IPS-NIHi11 (cell line): ENCODE measurements at places on chromosomes 1 and 21.

GRCh38 chr1:59230622-59231021, 66.3 kb upstream of the FGGY start:
- DNase-seq = no peak

DNA sequence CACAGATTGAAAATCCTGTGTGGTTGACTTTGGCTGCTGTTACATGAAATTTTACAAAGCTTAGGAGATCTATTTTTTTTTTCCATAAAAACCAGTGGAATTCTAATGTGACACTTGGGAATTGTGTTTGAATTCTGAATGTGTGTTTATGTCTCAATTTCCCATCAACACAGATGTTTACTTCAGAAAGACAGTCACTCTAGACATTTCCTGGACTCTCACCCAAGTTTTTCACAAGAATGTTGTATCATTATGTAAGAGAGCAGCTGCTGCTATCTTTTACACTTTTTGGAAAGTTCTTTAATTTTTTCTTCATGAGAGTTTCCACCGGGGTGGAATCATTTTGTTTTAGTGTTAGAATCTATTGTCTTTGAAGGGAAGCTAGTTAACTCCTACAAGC, 210.1 kb downstream of the GIPC2 start:
- no peak for DNase-seq

- no peak for DNase-seq
These were observed 163.4 kb downstream of the HHIPL2 start for GRCh38 chr1:222384531-222384930.

DNA sequence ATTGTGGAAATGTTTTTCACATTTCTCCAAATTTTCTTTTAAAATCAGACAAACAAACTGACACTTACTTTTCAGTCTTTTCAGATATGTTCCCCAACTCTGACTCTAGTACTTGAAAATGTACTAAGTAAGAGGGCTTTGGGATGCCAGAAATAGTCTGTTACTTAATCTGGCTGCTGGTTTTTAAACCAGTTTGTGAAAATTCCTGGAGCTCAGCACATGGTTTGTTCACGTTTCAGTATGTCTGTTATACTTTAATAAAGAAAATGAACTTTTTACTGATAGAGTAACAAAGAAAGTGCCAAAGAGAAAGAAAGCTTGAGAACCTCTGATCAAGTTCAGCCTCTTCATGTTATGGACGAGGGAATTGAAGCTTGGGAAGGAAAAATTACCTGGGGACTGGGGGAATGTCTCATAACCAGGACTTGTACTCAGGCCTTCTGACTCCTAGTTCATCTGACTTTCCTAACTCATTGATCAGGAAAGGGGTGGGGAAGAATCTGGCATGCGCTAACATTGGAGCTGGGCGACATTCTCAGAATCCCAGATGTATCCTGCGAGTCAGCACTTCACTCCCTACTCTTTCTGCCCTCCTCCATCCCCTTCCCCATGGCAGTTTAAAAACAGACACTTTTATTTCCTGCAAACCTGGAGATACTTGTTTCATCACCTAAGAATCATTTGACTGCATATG, 30.8 kb upstream of the DNAJC6 start:
- no peak for DNase-seq

GRCh38 chr1:78691995-78692747, 42.5 kb downstream of the IFI44 start:
- no peak for DNase-seq

GRCh38 chr21:32562915-32563314, 22.4 kb downstream of the TCP10L start:
- no peak for DNase-seq

- DNase-seq = no peak
These were observed 56.3 kb downstream of the WNT9A start for GRCh38 chr1:227891223-227891954.

DNA sequence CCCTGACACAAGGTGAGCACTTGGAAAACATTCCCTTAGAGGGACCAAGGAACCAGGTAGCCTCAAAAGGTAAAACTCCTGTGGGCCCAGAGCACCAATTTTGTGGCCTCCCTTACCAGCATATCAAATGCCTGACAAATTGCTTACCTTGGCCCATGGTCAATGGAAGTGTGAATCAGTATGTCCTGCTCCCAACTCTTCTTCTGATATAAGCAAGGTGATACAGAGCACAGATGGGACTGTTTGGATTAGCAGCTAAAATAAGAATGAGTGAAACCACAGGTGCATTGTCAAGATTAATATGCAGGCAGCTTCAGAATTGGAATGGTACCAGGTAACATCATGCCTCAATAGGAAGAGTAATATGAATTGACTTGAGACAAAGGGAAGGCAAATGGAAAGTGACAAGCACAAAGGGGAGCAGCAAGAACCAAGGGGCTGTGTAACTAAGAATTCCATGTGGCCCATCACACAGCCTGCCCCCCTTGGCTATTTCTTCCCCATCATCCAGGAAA, 156.8 kb upstream of the KCND3 start:
- no peak for DNase-seq

DNA sequence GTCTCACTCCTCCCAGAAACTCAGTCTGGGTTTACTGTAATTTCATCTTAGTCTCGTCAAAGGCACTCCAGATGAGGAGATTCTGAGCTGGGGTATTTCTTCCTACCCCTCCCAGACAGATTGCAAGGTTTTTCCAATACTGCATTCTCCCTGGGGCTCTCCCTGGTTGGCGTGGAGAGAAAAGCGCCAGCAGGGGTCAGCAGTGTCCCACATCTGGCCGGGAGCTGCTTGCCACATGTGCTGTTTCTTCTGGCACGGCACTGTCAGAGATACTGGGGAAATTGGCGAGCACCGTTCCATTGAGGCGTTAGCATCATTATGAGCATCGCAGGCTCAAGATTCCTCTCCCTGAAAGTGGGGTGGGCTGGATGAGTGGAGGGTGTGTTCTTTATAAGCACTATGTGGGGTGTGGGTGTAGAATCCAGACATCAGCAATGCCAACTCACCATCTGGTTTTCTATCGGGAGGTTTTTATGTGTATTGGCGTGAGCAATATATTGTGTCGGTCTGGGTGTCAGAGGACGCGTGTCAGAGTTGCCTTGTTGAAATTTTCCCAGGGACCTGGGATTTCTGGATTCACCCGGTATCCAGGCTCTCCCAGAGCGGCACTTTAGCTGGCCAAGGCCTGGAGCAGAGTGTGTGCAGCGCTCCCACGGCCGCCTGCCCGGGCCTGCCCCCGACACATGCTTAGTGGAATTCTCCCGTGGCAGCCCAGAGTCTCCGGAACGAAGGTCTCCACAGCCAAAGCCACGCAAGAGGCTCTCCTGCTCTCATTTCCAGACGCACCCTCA, 8.0 kb upstream of the NAV1 start:
- DNase-seq = peak; percentile 85

DNA sequence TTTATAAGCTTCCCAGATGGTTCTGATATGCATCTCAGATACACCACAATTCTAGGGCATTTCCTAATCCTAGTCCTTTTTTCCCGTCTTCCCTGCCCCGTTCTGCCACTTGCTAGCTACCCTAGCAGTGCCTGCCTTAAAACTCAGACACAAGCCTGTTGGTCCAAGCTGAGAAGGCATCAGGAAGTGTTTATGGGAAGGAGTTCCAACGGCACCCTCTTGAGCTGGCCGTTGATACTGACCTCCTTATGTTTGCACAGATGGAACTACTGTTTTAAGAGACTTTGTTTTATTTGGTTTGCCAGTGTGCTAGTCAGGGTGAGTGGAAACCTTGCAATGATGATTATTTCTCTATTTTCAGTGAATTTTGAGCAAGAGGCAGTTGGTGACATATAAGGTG, 67.2 kb downstream of the UCK2 start:
- DNase-seq = no peak

GRCh38 chr1:67105508-67105907, 29.3 kb downstream of the C1orf141 start:
- no peak for DNase-seq

- DNase-seq = peak; percentile 81
These were observed 386.2 kb upstream of the ADGRL2 start for GRCh38 chr1:81414488-81415015.

DNA sequence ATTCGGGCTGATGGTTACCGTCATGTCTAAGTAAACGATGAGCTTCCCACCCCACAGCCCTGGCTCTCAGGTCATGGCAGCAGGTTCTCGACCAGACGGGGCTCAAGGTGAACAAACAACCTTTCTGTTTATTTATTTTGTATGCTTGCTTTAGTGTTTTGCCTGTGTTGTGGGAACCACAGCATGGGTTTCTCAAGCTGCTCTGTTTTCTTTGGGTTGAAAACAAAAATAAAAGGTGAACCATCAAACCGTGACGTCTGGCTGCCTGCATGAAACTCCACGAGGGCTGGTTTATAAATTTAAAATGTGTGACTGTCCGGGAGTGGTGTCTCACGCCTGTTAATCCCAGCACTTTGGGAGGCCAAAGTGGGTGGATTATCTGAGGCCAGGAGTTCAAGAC, 28.0 kb downstream of the TMEM51 start:
- no peak for DNase-seq

DNA sequence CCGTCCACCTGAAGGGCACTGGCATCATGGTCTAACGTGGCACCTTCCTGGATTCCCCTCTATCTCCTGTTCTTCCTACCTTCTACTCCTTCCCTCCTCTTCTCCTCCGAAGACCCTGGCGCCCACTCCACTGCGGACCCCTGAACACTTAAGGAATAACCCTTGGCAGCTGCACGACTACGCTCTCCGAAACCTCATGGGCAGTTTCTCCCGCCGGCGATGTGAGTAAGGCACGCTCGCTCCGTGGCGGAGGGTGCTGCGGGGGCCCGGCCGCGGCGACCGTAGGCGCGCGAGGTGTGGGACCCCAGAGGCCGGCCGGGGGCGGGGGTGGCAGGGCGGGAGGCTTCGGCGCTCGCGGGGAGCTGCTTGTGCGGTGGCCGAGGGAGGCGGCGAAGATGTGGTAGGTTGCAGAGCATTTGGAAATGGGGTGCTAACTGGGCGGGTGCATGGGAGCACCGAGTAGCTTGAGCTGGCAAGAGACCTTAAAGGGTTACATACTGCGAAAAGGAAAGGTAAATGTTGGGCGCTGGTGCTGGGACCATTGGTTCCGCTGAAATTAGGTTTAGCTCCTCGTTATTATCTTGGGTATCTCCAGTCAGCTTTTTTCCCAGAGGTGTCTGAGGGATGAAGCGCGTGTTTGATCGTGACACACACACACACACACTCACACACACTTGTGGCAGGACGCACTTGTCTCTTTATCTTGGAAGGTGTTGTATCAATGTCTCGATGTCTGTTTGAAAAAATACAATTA, 876 bp downstream of the LRRC7 start:
- peak; percentile 18 for DNase-seq

GRCh38 chr1:178168536-178168935, 74.6 kb downstream of the RASAL2 start:
- no peak for DNase-seq

- no peak for DNase-seq
These were observed 133.9 kb downstream of the ZNF281 start for GRCh38 chr1:200275816-200276453.

GRCh38 chr1:35576061-35576765, 3.1 kb downstream of the TFAP2E start:
- DNase-seq = no peak

DNA sequence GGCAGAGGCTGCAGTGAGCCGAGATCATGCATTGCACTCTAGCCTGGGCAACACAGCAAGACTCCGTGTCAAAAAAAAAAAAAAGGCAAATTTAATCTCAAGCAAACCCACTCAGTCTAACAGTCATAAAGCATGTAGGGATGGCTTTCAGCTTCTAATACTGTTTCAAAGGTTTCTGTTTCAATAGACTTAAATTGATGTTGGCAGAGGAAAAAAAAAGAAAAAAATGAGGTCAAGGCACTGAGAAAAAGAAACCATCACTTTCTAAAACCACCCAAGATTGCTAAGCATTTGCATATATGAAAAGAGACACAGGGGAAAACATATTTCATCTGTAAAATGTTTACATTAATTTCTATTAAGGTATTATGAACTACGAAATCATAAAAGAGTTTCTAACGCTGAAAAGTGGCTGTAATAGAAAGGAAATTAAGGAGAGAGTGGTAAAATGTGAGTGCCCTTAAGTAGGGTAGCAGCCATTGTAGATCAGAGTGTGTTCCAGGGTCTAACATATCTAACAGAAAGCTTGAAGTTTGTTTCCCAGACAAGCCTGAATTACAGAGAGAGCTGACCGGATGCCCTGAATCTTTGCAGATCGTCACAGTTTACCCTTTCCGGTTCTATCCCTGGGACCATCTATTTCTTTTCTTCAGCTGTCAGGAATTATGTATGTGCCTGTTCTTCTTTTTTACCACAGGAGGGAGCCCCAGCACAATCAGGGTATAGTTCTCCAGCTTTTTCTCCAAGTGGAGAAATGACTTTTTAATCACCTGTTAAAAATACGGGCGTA, 70.0 kb downstream of the PLD5 start:
- peak; percentile 57 for DNase-seq

DNA sequence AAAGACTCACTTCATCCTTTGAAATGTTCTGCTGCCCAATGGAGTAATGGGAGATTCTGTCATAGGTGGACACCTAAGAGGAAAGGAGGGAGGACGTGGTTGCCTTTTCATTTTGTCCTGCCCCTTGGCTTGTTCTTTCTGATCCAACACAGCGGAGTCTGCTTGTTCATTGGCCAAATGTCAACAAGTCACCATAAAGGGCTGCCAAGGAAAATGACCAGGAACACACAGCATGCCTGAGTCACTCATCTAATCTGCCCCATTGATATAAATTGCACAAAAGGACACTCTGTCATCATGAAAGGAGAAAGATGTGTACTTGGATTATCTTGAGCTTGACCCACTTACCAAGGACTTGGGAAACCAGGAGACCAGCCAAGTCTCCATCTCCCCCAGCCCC, 422.9 kb downstream of the SETD4 start:
- no peak for DNase-seq

DNA sequence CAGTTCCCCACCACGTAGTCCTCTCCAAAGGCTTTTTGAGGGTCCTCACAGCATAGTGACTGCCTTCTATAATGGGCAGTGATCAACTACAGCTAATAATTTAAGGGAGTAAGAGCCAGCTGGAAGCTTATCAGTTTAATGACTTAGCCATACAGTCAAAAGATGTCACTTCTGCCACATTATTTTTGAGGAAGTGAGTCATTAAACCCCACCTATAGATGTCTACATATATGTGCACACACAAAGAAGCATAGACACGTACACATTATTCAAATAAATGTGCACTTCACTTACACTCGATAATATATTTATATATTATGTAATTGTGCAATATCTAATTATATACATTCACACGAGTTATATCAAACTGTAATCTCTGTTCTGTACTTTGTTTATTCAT, 1704.7 kb downstream of the KCNT2 start:
- DNase-seq = no peak

DNA sequence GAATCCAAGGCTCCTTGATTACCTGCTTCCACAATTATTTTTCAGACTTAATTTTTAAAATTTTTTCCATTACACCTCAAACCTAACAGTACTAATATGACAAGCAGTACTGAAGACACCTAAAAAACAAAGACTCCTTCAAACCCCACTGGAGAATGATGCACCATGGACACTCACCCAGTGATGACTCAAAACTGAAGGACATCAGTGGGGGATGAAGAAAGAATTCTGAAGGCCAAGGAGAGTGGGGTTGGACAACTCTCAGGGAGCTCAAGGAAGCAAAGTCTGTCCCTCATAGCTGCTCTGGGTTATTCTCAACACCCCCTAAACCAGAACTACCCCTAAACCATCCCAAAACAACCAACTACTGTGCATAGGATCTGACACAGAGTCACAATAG, 2.4 kb upstream of the ARHGAP29 start:
- no peak for DNase-seq
